ENCODE measurements at places on chromosomes 4 and X.
A peak's percentile ranks its signal among the peaks of the same experiment; 100 is the strongest.

GRCh38 chr4:59484944-59485343, 1715.2 kb upstream of the ADGRL3 start:
- H3K27me3 ChIP-seq = no peaks in the 10 kb centered on the region
- no peak for DNase-seq
- H3K27ac ChIP-seq = no peak overlapping the region
- H3K4me3 ChIP-seq = no peak overlapping the region
- H3K4me1 ChIP-seq = no peaks in the 10 kb centered on the region

- H3K4me1 ChIP-seq = peaks cover 59% of the 10 kb centered on the region
- no peak overlapping the region for H3K27ac ChIP-seq
- H3K36me3 ChIP-seq = peaks cover 3% of the 10 kb centered on the region
- H3K4me3 ChIP-seq = no peak overlapping the region
- no peak for DNase-seq
- H3K27me3 ChIP-seq = peaks cover 2% of the 10 kb centered on the region
Measured at GRCh38 chr4:140102421-140102820, 51.6 kb downstream of the MAML3 start.

- no peak overlapping the region for H3K4me3 ChIP-seq
- H3K4me1 ChIP-seq = no peaks in the 10 kb centered on the region
- peaks cover 2% of the 10 kb centered on the region for H3K27me3 ChIP-seq
Measured at GRCh38 chrX:37603938-37604409, 32.5 kb downstream of the LANCL3 start.

DNA sequence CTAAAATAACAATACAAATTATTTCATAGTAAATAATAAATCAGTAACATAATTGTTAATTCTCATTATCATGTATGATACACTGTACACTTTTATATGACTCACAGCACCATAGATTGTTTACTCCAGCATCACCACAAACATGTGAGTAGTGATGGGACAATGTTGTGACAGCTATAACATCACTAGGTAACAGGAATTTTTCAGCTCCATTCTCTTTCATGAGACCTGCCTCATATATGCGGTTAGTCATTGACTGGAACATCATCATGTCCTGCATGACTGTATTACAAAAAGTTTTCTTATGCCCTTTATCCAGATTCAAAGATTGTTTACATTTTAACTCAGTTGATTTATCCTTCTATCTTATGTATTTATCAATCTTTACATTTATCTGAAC, 1530.0 kb downstream of the PCDH18 start:
- no peaks in the 10 kb centered on the region for H3K27me3 ChIP-seq
- no peak overlapping the region for H3K4me3 ChIP-seq
- no peak overlapping the region for H3K27ac ChIP-seq

GRCh38 chrX:35339796-35340195, 397.2 kb downstream of the FAM47B start:
- no peak for DNase-seq
- no peak overlapping the region for H3K27ac ChIP-seq
- no peaks in the 10 kb centered on the region for H3K36me3 ChIP-seq
- H3K4me1 ChIP-seq = no peaks in the 10 kb centered on the region

- H3K27ac ChIP-seq = peak overlapping the region; percentile 25
- H3K4me1 ChIP-seq = peaks cover 46% of the 10 kb centered on the region
- peak overlapping the region; percentile 56 for H3K4me3 ChIP-seq
- peaks cover 15% of the 10 kb centered on the region for H3K36me3 ChIP-seq
Measured at GRCh38 chr4:76197971-76198410, 15.6 kb downstream of the SCARB2 start.

GRCh38 chr4:143375326-143376073, 38.8 kb downstream of the GAB1 start:
- no peak overlapping the region for H3K4me3 ChIP-seq
- no peak overlapping the region for H3K27ac ChIP-seq
- no peak for DNase-seq
- H3K27me3 ChIP-seq = peaks cover 2% of the 10 kb centered on the region

- no peak for DNase-seq
- no peaks in the 10 kb centered on the region for H3K27me3 ChIP-seq
- H3K27ac ChIP-seq = no peak overlapping the region
- no peak overlapping the region for H3K4me3 ChIP-seq
- peaks cover 3% of the 10 kb centered on the region for H3K4me1 ChIP-seq
Measured at GRCh38 chr4:81431971-81432370, 39.7 kb downstream of the RASGEF1B start.
